GM19239 (cell line): ENCODE measurements at places on chromosomes 16 and 17.

DNA sequence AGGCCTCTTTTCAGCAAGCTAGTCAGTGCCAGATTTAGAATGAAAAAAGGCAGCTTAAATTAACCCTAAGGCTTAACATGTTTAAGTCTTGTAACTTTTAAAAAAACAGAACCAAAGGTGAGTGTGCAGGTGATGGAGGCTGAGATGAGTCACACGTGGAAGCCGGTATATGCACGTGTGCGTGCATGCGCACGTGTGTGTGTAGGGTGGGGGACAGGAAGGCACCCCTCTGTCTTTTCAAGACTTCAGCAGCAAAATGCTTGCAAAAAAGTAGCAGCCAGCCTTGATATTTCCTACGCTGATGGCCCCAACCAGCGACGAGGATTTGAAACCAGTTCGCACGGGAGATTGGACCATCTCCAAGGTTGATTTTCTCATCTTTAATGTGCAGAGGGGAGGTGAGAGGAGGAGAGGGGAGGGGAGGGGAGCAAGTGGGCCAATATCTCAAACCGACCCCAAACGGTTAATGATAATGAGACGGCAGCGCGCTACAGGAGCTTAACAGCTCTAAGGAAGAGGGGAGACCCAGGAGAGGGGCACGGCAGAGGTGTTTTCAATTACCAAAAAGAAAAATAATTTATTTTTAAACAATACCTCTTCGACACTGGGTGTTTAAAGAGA, 154.7 kb downstream of the ZNF423 start:
- DNase-seq: no peak

GRCh38 chr17:75334723-75335122, 45.5 kb upstream of the SLC25A19 start:
- no peak for DNase-seq

DNA sequence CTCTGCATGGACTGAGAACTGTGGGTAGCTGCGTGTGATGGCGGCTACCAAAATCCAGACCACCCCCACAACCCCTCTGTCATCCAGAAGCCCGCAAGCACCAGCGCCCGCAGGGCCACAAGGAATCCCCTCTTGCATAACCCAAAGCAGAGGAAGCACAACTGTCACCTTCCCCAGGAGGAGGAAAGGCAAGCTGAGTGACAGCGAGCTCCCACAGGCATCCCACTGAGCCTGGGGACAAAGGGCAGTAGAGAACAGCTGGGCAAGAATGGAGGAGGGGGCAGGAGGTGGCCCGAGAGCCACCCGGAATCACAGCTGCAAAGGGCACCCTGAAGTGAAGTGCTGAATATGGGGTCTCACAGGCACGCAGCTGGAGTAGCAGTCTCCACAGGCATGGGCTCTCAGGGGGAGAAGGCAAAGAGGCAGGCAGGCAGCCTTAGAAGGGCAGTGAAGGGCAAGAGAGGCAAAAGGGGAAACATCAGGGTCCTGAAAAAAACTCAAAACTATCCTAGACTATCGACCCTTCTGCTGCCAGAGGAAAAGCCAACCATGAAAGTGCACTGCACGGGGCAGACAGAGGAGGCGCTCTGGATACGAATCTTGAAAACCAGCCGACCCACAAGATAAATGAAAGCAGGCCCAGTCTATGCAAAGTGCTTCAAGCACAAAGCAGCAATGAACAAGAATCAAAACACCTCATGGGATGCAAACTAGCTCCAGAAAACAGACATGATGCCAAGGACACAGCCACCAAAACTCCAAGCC, 17.1 kb downstream of the USP36 start:
- no peak for DNase-seq

- DNase-seq: no peak
These were observed 57.1 kb downstream of the ENGASE start for GRCh38 chr17:79131701-79132100.

GRCh38 chr17:29090750-29091605, 48.0 kb downstream of the PIPOX start:
- DNase-seq: no peak

DNA sequence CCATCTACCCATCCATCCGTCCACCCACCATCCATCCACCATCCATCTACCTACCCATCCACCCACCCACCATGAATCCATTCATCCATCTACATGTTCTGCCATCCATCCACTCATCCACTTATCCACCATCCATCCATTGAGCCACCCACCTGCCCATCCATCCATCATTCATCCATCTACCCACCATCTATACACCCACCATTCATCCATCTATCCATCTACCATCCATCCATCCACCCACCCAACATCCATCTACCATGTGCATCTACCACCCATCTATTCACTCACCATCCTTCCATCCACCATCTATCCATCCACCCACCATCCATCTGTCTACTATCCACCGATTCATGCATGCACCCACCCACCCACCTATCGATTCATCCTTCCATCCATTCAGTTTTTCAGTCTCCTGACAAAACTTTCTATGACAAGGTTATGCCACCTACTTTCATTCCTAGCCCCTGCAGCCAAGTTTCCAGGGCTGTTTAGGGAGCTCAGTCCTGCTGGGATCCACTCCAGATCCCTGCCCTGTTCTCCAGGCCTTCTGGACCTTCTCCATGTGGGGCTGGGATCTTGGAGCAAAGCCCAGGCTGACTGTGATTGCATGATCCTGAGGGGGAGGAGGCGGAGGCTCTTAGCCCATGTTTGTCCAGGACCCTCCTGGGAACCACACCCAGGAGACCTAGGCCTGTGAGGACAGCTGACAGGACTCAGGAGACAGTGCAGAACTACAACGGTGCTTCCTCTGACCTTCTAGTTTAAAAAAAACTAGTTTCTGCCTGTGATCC, 27.4 kb downstream of the BCO1 start:
- DNase-seq: no peak

DNA sequence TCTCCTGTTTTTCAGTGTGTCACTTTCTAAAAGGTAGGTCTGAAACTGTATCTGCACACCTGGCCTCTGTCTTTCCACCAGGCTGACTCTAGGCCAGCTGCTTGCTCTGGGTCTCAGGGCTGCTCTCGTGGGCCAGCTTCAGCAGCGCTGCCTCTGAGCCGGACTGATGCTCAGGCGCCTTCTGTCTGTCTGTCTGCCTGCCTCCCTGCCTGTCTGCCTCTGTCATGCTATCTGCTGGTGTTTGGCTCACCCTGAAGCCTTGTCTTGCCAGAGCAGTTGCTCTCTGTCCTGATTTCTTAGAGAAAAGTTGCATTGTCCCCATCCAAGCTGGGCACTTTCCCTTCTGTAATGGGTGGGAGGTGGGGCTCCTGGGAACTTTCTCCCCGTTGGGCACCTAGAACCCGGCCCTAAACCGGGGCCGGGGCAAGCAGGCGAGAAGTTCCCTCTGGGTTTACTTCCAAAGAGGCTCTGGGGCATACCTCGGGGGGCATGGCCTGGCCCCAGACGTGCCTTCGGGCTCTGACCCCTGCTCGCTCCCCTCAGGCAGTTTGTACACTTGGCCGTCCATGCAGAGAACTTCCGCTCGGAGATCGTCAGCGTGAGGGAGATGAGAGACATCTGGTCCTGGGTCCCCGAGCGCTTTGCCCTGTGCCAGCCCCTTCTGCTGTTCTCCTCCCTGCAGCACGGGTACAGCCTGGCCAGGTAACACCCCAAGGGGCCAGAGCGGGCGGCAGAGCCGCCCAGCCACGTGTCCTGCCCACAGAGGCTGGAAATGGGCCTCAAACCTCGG, 15.9 kb upstream of the ATP6V0C start:
- no peak for DNase-seq

- DNase-seq: no peak
These were observed 67.0 kb downstream of the PITPNC1 start for GRCh38 chr17:67443931-67444595.

- DNase-seq: peak; percentile 100
These were observed 65.6 kb downstream of the PDPK1 start for GRCh38 chr16:2603165-2604015.

GRCh38 chr16:68642436-68643101, 2.5 kb upstream of the CDH3 start:
- DNase-seq: no peak

- DNase-seq: no peak
These were observed 209.2 kb upstream of the TNRC6C start for GRCh38 chr17:77749321-77749751.

DNA sequence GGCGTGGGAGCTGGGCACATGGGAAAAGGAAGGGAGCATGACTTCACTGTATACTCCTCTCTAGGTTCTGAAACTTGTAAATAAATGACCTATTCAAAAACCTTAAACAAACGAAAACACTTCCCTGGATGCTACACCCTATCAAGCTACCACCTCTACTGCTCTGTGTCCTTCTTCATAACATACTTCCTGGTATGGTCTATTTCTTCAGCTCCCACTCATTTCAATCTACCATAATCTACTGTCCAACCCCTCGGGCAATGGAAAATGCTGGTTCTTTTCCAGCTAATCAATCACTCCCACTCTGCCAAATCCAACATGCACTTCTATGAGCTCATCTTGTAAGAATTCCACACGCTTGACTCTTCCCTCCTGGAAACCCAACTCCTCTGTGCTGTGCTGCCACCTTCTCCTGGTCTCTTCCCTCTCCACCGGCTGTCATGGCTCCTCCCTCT, 42.4 kb downstream of the AMFR start:
- no peak for DNase-seq

DNA sequence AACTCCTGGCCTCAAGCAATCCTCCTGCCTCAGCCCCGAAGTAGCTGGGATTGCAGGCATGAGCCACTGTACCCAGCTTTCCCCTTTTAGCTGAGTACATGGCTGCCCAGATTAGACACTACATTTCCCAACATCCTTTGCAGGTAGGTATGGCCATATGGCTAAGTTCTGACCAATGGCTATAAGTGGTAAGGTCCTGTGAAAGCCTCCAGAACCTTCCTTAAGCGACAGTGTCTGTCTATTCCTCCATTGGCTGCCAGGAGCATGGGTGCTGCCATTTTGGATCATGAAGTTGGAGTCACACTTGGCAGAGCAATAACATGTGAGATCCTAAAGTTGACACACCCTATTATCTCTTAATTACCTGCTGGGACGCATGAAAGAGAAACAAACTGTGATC, 24.4 kb upstream of the CRHR1 start:
- DNase-seq: no peak

DNA sequence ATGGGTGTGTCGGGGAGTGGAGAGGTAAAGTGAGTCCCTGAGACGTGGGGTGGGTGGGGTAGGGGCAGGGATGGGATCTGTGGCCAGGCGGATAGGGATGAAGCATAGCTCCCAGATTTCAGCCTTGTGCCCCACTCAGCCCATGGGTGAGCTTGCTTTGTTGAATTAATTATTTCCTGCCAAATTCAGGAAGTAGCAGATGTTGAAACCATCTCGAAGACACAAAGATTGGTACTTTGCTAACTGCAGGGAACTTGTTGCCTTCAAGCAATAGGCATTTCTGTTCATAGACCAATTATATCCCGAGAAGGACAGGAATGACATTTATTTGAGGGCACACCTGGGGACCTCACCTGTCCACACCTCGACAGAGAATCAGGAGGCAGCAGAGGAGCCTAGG, 11.0 kb upstream of the C16orf74 start:
- no peak for DNase-seq

DNA sequence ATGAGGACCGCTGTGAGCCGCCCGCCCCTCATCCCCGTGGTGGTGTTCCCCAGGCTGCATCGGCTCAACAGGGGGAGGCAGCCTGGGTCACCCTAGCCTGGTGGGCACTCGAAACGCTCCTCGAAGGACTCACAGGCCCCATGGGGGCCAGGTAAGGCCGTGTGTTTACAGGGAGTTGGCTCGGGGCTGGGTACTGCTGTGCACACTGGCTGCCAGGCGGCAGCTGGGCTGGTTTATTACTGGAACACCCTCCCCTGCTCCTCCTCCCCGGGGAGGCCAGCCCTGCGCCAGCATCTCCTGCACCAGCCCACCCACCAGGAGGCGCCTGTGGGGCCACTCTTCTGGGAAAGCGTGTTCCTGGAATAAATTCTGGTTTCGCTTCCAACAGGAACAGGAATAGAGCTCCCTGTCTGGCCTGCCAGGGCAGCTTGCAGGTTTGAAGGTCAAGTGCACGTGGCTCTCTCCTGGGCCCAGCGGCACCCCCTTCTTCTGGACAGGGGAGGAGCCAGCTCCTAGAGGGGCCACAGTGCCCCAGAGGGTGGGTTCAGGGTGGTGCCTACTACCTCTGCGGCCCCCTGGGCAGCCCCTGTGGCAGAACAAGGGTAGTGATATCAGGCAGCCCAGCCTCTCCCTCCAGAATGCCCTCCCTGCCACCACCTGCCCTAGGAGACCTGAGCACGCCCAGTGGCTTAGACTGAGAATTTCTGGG, 11.3 kb downstream of the MCRIP1 start:
- no peak for DNase-seq

GRCh38 chr17:37700881-37701280, 44.0 kb downstream of the HNF1B start:
- no peak for DNase-seq

GRCh38 chr17:6279659-6280058, 155.3 kb downstream of the AIPL1 start:
- DNase-seq: no peak

DNA sequence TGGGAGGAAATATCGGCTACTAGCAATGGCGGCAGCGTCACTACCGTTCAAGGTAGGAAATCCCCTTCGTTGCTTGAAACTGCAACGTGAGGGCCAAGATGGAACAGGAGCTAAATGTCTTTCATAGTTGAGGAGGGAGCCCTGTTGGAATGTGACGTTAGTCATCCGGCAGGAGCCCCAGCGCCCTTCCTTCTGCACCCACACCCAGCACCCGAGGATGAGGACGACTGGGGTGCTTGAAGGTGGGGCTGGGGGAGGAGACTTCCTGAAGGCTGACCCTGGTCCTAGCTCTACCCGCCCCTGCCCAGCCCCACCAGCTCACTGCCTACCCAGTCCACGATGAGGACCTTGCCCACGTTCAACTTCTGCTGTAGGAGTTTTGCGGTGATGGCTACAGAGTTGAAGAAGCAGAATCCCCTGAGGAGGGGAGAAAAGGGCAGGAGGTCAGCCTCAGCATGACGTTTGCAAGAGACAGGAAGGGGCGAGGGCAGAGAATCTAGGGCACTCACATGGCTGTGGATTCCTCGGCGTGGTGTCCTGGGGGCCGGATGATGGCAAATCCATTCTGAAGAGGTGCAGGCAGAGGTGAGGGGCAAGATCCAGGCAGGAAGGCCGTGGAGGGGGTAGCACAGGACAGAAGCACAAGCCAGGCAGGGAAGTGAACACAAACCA, 11.9 kb downstream of the G6PC3 start:
- DNase-seq: no peak

- DNase-seq: no peak
These were observed 41.5 kb downstream of the TMEM235 start for GRCh38 chr17:78272914-78273258.

- peak; percentile 13 for DNase-seq
These were observed 1.0 kb downstream of the NOG start for GRCh38 chr17:56594320-56595107.

GRCh38 chr17:16040710-16041251, 41.2 kb downstream of the TTC19 start:
- no peak for DNase-seq

- no peak for DNase-seq
These were observed 79.0 kb upstream of the CDC42EP4 start for GRCh38 chr17:73390851-73391250.

- no peak for DNase-seq
These were observed 44.0 kb downstream of the UBN1 start for GRCh38 chr16:4891097-4891885.

GRCh38 chr16:75097191-75097761, 19.3 kb downstream of the LDHD start:
- no peak for DNase-seq
